ENCODE measurements at places on chromosomes 1 and 21.

DNA sequence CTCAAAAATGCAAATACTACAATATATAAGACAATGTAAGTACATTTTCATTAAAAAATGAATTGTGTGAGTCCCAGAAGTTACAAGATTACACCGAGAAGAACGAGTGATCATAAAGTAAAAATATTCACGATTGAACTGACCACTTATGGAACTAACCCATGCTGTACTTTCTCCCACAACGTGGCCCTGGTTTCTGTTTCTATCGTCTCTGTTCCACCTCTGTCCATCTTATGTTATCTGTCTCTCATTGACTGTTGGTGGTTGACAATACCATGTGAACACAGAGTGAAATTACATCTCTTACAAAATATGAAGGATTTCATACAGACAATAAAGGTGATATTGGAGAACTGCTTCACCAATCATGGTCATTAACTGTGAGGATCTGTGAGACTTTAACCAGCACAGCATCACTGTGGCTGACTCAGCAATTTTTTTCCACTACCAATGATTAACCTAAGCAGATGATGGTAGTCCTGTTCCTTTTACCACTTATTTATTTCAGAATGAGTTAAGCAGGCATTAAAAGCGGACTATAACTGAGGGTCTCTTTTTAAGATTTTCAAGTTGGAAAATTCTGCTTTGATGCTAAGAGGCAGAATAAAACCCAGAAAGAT, 165.1 kb downstream of the TGFB2 start:
- no peak for DNase-seq

DNA sequence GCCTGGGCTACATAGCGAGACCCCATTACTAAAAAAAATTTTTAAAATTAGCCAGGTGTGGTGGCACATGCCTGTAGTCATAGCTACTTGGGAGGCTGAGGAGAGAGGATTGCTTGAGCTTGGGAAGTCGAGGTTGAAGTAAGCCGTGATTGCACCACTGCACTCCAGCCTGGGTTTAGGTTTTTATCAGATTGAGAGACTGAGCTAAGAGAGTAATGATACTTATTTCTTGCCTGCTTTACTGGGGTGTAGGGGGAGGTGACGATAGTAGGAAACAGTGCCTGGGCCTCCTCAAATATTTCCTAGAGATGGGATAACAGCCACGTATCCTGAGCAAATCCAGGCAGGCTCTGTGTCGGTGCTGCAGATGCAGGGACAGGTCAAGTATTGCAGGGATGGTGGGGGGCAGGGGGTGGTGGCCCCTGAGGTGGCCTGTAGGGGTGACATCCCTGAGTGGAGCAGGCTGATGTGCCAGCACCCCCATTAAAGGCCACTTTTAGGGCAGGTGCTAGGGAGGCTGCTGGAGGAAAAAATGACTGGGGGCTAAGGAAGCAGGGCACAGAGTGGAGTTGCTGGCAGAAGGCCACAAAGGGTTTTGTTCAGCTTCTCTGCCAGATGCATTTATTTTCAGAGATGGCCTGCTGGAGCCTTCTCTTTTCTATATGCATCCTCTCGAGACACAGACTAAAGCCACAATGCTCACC, 130.5 kb downstream of the RHOU start:
- no peak for DNase-seq

GRCh38 chr1:168454211-168454815, 89.5 kb downstream of the XCL2 start:
- DNase-seq: no peak

GRCh38 chr1:18005238-18005637, 102.4 kb upstream of the IGSF21 start:
- no peak for DNase-seq

DNA sequence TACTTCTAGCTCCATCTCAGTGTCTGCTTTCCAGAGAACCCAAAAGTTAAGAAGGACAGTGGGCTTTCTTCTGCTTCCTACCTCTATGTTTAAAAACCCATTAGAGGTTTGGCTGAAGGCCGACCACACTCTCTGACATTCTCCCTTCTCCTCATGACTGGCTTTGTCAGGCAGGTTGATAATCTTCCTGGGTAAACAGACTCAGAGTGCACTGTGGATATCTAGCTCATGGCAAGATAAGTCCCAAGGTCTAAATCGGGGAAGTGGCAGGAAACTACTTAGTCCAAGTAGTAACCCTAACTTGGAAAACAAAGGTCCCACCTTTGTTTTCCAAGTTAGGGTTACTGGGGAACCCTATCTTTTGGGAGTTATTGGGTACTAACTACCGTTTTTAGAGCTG, 161.9 kb upstream of the SPAG17 start:
- DNase-seq: no peak

DNA sequence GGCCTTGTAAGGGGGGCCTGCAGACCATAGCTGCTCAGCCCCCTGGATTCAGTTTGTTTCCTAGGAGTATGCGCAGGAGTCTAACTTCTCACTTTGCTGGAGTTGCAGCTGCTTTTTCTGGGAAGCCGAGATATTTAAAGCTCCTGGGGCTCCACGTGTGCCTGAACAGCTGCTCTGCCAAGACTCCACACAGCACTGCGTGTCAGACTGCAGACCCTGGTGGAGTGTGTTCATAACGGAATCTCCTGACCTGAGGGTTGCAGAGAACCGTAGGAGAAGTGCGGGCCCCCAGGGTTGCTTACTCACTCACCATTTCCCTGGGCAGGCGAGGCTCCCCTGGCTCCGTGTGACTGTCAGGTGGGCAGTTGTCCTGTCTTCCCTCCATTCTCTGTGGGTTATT, 474.3 kb upstream of the TMPRSS15 start:
- DNase-seq: no peak

- no peak for DNase-seq
These were observed 33.1 kb upstream of the GPR157 start for GRCh38 chr1:9161963-9162362.

GRCh38 chr1:228314315-228314657, 92.3 kb downstream of the TRIM11 start:
- DNase-seq: no peak

DNA sequence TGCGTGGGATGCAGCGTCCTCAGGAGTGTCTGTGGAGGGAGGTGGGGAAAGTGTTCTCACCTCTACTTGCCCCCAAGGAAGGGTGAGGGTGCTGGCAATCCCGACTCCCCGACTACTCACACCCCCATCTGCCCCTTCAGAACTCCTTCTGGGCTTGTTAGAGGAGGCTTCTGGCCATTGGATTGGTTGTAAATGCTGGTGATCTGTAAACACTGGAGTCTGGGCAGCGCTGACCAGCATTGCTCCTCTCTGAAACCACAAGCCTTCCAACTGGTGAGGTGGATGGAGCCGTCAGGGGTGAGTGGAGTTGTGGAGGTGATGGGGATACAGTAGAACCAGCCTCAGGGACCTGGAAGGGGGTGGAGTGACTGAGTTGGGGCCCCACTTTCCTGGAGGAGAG, 59.3 kb downstream of the NKAIN1 start:
- DNase-seq: no peak

DNA sequence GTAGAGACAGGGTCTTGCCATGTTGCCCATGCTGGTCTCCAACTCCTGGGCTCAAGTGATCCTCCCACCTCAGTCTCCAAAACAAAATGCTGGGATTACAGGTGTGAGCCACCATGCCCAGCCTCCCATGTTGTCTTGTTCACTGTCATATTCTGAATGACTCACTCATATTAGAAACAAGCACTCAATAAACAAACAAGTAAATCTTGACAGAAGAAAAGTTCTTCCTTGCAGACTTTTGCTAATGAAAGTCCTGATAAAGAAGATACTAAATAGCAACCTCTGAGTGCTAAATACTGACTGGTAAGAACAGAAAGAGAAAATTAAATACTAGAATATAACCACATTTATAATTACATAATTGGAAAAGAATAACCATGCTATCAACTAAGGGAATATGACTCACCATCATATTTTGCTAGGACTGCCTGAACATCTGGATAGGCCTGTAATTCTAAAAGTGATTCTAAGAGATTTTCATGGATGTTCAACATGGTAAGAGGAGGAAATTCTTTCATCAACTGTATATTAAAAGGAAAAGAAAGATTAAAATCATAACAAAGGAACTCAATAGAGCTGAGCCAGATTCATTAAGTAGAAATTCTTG, 37.3 kb downstream of the ST7L start:
- DNase-seq: peak; percentile 16

GRCh38 chr1:207022996-207023679, 9.4 kb downstream of the C1orf116 start:
- DNase-seq: no peak

DNA sequence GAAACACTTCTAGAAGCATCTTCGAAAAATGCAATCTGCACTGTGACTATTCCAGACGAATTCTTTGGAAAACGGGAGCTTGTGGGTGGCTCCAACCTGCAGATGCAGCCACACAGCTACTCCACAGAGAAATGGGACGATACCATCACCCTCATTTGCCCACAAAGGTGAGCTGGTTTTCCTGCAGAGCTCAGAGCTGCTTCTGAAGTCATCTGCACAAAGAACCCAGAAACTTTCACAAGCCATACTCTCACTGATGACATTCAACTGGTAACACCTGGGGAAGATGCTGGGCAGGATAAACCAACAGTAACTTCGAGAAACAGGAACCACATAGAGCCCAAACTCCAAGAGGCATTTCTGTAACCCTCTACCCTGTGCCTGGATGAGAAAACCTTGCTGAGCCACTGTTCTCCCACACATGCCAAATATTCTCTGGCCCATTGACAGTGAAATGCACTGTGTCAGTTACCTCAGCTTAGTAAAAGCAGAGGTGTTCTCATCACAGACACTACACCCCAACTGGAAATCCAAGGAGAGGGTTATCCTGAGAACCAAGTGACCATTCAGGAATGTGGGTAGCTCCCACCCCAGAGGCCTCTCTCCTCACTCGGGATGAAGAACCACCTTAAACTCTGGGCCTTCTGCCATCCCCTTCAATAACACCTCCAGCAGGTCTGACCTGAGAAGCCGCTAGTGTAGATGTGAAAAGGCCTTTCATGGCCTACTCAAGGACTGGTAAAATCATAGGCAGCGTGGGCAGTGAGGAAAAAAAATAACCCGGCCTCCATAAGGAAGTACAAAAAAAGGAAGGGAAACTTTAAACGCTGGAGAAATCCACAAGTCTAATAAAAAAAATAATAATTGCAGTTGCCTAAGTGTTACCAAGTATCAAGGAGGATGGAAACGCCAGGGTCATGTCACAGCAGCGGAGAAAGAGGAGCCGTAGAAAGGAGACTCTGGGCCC, 56.7 kb downstream of the HSF2BP start:
- DNase-seq: peak; percentile 19

DNA sequence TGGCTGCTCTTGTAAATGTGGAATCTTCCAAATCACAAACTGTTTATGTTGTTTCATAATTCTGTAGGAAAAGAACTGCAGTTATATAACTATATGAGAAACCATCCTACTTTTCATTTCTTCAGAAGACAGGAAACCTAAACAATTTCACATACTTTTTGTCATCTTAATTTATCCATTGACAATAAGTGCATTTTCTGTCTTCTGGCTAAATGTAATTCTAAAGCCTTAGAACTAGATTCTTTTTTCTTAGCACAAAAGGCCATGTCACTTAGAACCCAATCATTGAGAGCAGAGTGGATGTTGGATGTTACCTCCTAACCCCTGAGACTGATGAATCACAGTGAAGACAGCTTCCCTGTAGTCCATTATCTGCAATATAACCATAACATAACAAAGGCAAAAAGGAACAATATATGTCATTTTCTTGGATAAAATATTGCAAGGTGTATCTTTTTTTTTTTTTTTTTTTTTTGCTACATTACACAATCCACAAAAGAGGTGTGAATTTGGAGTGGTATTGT, 410.2 kb upstream of the PRMT6 start:
- no peak for DNase-seq

DNA sequence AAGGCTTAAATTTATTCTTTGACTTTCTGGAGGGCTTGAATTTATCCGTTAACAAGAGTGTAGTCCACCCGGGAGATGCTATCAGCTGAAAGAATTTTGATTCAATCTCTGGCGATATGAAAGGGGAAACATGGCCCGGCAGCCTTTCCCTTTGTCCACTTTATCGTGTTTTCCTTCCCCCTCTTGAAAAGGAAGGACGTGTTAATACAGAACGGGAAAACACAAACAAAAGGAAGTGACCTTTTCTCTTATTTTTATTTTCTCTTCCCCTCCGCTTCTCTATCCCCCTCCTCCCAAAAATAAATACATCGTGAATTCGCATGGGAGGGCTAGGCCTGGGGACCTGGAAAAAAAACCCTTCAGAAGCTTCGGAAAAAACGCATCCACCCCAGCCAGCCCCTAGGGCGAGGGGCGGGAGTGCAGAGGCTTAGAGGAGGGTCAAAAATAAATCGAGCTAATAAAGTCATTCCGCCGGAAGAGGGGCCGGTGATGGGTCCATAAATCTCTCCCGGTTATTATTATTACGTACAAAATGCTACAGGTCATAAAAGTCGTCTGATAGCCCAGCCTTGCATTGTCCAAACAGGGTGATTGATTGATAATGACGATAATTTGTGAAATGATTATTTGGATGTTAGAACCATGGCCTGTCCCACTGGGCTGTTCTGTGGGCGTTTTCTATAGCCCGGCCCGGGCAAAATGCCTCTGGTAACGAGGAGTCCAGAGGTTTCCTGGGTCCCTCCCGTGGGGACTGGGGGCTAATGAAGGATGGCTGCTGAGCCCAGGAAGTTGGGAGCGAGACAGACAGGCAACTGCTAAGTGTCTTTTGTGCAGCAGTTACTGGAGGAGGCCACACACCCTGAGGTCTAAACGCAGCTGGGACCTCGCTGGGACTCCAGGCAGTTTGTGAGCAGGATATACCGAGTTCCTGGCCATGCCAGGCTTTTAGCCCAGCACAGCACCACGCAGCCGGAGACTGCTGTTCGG, 179.4 kb downstream of the PRDM16 start:
- DNase-seq: no peak

GRCh38 chr1:20698195-20698910, 19.5 kb downstream of the KIF17 start:
- peak; percentile 43 for DNase-seq

GRCh38 chr1:116228511-116228910, 117.3 kb downstream of the MAB21L3 start:
- DNase-seq: no peak

DNA sequence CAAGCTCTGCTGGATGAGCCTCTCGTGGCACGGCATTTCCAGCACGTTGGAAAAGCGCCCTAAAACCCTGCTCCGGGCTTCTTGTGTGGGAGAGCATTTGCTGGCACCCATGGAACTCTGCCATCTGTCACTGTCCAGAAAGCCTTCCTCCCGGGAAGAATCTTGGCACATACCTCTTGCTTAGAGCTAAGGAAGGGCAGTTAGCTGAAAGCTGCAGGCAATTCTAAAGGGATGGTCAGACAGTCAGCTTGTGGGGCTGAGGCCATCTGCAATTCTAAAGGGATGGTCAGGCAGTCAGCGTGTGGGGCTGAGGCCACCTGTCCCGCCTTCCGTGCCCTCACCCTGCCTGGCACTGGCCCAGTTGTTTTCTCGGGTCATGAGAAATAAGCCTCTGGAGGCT, 139.0 kb upstream of the TMEM51 start:
- DNase-seq: no peak

- peak; percentile 85 for DNase-seq
These were observed 9.6 kb downstream of the ENSA start for GRCh38 chr1:150619576-150620509.

DNA sequence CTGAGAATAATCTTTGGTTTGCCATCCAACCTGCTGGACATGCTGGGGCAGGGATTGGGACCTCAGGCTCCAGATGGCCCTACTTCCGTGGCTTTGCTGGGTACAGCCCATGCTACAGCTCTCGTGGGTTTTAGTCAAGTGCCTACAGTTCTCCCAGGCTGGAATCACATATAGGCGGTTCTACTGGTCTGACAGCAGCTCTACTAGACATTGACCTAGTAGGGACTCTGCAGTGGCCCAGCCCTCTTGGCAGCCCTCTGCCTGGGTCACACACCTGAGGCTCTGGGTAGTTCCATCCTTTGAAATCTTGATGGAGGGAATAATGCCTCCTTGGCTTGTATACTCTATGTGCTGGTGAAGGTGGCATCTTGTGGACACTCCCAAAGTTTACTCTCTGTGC, 72.2 kb downstream of the PGM1 start:
- no peak for DNase-seq
